ENCODE measurements at places on chromosomes 12 and 14. TPM values are rescaled to one million over a fixed set of nuclear protein-coding genes. Genes with fewer than 3 reads are reported as not detected.

SIX1 gene
- total RNA-seq = 0.08 TPM

MAP1LC3B2 gene
- 2.8 TPM for total RNA-seq

KRT2 gene
- total RNA-seq = 0.24 TPM

IL26 gene
- not detected for total RNA-seq

FAM234B gene
- 4.0 TPM for total RNA-seq

HOXC9 gene
- not detected for total RNA-seq

SERPINA12 gene
- total RNA-seq = not detected

SVOP gene
- total RNA-seq = not detected

Measured in activated naive CD4-positive, alpha-beta T cell treated with anti-CD3 and anti-CD28 coated beads, Interleukin-2, amount 10 ng/mL, durations not matched to agents 5 hours and 36 hours (primary cell).